Liver (tissue), 10 donors: ENCODE measurements at places on chromosomes 5 and 9. TPM values are rescaled to one million over a fixed set of nuclear protein-coding genes. Genes with fewer than 3 reads are reported as not detected.

DNA sequence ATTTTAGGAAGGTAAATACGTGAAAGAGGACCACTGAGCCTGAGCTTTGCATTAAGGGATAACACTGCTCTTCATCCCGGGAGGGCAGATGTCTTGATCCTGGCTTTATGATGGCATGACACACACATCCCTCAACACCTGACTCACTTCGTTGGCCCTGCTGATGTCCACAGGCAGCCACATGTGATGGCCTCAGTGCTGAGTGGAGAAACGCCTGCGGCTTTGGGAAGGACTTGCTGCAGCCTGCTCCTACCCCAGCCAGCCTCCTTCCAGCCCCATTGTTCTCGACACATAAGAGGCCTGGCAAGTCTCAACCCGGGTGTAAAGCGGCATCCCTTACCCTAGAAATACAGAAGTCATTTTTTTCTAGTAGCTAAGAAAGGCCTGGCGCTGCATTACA lies 169.0 kb downstream of the SYK start:
- DNase-seq, result no peak

- DNase-seq, result no peak
Measured at GRCh38 chr9:133263557-133263956, 11.4 kb downstream of the ABO start.

DNA sequence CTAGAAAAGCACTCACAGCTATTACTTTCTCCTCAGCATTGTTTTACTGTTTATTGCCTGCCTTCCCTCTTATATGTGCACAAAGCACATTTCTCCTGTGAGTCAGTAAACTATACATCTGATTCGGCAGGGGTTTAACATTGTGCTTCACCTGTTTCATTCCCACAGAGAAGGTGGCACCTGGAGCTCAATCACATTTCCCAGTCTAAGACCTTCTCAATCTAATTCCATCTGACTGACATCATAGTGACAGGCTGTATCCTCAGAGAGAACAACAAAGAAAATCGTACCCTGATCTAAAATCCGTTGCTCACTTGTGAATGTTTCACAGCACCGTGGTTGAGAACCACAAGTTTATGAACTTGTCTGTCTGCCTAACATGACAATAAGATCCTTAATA lies 92.4 kb upstream of the CAST start:
- DNase-seq, result no peak

- DNase-seq, result no peak
Measured at GRCh38 chr5:118578093-118578492, 410.3 kb downstream of the DTWD2 start.

DNA sequence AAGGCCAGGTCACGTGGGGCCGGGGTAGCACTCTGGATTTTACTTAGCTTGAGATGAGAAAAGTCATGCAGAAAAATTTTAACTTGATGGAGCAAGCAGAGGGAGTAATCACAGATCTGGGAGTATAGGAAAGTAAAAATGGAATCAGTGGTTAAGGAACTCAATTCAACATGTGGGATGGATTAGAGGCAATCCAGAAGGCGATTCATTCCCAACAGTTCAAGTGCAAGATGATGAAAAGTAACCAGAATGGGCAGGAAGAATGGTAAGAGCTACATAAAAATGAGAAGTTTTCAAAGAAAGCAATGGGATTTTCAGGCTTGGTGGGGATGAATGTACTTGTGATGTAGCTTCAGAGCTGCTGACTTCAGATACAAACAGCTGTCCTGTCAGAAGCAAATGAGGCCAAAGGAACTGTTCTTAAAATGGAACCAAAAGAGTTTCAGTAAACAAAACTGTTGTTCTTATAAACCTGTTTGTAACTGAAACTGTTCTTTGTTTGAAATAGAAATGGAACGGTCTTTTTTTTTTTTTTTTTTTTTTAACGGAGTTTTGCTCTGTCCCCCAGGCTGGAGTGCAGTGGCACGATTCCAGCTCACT lies 5.6 kb upstream of the SEC24A start:
- no peak for DNase-seq

DNM1 gene
- polyA plus RNA-seq, result 0.29 TPM

DNA sequence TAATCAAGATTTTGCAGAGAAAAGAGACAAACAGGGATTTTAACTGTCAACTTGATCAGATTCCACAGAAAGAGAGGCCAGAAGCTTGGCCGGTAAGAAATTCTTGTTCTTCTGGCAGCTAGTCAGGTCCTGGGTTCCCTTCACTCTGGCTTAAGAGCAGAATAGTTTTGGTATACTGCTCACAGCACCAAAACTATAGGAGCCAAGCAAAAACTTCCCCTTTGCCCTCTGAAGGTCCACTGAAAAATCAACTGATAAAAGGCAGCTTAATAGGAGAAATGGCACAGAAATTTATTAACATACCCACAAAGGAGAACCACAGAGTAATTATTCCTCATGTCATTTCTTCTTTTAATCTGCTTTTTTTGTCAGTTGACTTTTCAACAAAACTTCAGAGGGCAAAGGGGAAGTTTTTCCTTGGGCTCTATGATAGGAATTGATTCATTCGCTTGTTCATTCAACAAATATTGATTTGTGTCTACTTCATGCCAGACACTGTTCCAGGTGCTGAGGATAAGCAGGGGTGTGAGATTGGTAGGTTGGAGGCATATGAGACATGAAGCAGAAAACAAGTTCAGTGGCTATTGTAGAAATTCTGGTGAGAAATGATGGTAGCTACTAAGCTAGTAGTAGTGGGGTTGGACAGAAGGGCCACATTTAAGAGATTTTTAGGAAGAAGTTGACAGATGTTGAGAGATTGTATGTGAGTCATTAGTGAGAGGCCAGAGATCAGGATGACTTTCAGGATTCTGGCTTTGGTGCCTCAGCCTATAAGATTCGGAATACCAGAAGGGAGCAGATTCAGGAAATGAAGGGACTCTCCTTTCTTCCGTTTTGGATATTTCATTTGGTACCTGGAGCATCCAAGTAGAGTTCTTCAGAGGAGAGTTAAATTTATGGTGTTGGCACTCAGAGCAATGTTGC lies 20.6 kb upstream of the NNT start:
- no peak for DNase-seq

GRCh38 chr9:90088434-90088833 lies 483.6 kb downstream of the GADD45G start:
- DNase-seq, result no peak

DNA sequence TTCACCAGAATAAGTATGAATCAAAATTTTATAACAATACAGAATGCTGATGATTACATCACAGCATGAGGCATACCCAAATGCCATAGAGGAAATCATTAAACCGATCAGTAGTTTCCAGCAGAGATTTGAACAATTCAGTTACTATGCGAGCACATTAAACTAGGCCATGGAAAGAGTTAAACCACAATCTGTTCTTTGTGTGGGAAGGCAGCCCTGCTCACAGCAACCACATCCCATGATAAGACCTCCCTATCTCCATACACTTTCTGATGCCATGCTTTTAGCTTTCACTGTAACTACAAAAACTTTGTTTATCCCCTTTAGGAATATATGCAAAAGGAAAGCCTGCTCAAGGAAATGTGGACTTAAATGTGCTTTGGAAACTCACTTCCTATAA lies 4.5 kb downstream of the NFIB start:
- DNase-seq, result no peak

DNA sequence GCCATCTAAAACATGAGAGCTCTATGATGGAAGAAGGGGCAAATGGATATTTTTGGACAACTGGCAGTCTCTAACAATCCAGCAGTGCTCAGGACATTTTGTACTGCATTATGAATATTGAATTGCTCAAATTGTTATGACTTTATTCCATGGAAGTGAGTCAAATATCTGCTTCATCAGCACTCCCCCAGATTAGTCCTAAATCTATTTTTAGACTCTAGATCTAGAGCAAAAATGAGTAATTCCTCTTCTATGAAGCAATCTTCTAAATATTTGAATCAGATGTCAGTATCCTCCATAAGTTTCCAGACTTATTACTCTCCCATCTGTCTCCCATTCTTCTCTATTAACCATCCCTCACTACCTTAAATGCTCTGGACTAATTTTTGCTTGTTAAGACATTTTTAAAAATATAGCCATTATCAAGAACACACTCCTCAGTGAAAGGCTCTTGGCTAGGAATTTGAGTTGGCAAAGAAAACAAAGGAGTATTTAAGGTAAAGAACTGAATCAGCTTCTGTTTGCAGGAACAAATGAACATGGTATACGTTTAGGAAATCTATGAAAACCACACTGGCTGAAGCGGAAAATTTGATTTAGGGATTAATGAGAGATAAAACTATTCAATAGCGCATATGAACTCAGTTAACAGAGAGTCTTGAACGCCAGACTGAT lies 300.9 kb downstream of the MCTP1 start:
- no peak for DNase-seq

DNA sequence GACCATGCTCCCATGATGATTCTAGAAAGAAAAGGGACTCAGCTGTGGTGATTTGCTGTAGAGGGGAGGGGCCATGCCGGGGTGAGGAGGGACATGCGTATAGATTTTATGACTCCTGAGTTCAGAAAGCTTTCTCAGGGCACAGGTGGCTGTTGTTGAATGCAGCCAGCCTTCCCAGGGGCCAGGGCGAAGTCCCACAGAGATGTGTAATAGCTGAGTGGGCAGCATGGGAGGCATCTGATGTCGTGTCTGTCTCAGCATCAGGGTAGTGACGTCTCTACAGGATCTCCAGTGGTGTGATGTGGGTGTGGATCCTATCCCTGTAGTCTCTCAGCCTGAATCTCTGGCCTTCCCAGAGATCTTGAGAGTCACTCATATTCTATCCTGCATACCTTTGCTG lies 7.8 kb upstream of the BOD1 start:
- no peak for DNase-seq

TNFAIP8 gene
- polyA plus RNA-seq, result 3.3 TPM

MLANA gene
- polyA plus RNA-seq, result 0.29 TPM

GRCh38 chr5:141532726-141533125 lies 43.8 kb downstream of the PCDHGC5 start:
- no peak for DNase-seq

CTNNAL1 gene
- 14.4 TPM for polyA plus RNA-seq

CCL21 gene
- 16.7 TPM for polyA plus RNA-seq

NMUR2 gene
- polyA plus RNA-seq, result not detected

GRCh38 chr5:77985247-77985646 lies 209.1 kb upstream of the TBCA start:
- no peak for DNase-seq

DEPDC1B gene
- 0.48 TPM for polyA plus RNA-seq

- DNase-seq, result no peak
Measured at GRCh38 chr9:115134941-115135340, 17.0 kb upstream of the TNC start.

DNA sequence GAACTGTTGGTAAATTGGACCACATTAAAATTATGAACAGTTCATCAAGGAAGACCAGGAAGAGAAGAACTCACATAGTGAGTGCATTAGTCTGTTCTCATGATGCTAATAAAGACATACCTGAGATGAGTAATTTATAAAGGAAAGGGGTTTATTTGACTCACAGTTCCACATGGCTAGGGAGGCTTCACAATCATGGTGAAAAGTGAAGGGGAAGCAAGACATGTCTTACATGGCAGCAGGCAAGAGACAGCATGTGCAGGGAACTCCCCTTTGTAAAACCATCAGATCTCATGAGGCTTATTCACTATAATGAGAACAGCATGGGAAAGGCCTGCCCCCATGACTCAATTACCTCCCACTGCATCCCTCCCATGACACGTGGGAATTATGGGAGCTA lies 135.9 kb upstream of the MAN2A1 start:
- no peak for DNase-seq

GRCh38 chr9:33124751-33125381 lies 42.3 kb downstream of the B4GALT1 start:
- no peak for DNase-seq

DNA sequence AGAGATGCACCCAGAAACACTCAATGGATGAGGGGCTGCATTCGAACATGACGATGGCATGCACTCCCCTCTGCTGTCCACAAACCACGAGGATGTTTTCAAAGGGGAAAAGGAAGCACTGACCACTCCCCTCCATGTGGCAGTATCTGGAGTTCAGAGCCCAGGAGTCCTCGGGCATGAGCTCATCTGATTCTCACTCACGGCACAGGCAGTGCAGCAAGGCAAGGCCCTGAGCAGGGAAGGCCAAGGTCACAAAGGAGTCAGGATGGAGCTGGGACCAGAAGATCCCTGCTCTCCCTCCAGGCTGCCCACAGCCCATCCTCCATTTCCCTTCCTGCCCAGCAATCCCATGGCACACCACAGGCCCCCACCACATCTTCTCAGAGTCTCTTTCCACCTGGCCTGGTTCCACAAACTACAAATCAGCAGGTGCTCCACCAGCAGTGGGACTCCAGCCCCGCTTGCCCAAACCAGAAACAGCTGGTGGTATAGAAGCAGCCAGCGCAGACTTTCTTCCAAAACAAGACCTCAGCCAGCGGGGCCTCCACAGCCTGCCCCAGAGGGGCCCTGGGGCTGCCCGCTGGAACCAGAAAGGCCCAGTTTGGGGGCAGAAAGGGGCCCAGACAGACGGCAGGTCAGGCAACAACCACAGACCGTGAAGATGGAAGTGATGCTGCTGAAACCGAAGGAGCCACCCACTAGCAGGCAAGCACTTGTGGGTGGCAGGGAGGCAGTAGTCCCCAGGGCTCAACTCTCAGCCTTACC lies 12.2 kb downstream of the TNIP1 start:
- DNase-seq, result no peak

PIP5KL1 gene
- polyA plus RNA-seq, result 0.06 TPM

- DNase-seq, result no peak
Measured at GRCh38 chr9:107426126-107426525, 63.4 kb downstream of the KLF4 start.

GRCh38 chr9:93065135-93065720 lies 6.7 kb downstream of the SUSD3 start:
- DNase-seq, result no peak

DNA sequence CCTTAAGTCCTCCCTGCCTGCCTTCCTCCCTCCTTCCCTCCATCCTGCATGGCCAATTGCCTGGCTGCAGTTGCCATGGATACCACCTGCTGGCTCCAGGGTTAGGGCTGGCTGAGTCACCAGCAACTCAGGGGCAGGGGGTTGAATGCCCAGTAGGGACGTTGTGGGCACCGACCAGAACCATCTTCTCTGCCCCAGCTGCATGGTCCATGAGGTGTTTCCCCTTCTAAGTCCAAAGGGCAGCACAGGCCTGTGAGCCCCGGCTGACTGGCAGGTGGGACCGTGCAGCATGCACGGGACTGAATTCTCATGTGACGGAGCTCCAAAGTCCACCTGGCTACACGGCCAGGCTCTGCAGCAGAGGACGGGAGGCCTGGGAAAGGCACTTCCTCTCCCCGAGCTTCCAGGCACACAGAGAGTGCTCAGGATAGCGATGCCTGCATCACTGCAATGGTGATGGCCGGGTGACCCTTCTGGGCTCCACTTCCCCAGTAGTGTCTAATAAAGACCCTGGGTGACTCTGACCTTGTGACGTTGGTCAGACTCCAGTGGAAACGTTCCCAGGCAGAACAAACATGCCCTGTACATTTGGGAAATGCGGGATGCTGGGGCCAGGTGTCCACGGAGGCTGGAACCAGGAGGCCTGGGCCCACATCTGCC lies 5.7 kb downstream of the ASS1 start:
- peak; percentile 63 for DNase-seq

PPP3R2 gene
- not detected for polyA plus RNA-seq

FOXI1 gene
- not detected for polyA plus RNA-seq

- no peak for DNase-seq
Measured at GRCh38 chr9:136628268-136628667, 34.4 kb upstream of the EGFL7 start.
